ENCODE measurements at places on chromosomes 11 and 22.

GRCh38 chr11:1952806-1953482 is 5.8 kb downstream of the MRPL23 start:
- DNase-seq, result no peak

GRCh38 chr11:80390505-80390904 is 949.7 kb upstream of the TENM4 start:
- no peak for DNase-seq

- peak; percentile 57 for DNase-seq
Observed at GRCh38 chr22:45511847-45512261, 9.2 kb downstream of the FBLN1 start.

GRCh38 chr11:13551834-13552233 is 56.0 kb upstream of the PTH start:
- no peak for DNase-seq

- peak; percentile 81 for DNase-seq
Observed at GRCh38 chr22:38214302-38215056, 12.7 kb downstream of the MAFF start.
